Left forelimb (tissue), 1 donor: ENCODE measurements at places on chromosomes 3 and 15.

DNA sequence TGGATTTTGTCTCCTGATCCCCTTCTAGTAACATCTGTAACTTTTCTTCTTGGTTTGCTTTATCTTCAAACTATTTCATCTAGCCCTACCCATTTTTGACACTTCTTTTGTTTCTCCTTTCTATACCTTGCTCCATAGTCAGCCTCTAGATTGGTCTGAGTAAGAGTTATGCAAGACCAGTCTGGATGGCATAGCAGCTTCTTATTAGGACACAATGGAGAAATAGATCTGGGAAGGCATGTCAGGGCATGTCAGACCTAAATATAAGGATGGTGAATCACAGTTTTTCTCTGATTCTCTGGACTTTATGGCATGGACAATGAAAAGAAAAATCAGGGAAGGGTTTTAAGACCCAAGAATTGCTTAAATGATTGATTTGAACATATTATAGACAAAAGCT lies 452.5 kb downstream of the RAP2B start:
- no peak for DNase-seq

DNA sequence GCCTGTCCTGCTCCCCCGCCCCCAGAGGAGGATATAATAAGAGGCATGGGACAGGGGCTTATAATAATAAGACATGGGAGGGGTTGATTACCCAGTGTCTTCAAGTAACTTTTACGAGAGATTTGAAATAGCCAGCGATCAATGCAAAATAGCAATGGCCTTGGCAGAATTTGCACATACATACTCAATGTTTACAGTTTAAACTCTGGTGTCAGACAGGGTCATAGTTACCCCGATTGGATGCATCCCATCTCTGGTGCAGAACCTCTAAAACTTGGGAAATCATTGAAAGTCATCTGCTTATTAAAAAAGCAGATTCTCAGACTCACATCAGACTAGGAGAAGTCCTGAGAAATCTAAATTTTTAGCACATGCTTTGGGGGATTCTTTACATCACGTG lies 61.0 kb downstream of the TRAK1 start:
- DNase-seq, result no peak

DNA sequence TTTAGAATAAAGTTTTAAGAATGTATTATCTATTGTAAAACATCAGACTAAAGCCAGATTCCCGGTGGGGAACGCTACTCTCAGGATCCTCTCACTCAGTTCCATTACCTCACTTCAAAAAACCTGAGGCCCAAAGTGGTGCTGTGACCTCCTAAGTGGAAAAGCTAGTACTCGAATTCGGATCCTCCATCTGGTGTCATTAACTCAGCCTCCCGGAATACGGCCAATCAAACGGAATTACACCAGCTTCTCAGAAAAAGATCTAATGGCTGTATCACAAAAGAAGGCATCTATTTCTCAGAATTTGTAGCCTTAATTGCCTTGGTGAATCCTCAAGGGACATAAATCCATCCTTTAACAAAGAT lies 627 bp downstream of the ACAD11 start:
- no peak for DNase-seq

DNA sequence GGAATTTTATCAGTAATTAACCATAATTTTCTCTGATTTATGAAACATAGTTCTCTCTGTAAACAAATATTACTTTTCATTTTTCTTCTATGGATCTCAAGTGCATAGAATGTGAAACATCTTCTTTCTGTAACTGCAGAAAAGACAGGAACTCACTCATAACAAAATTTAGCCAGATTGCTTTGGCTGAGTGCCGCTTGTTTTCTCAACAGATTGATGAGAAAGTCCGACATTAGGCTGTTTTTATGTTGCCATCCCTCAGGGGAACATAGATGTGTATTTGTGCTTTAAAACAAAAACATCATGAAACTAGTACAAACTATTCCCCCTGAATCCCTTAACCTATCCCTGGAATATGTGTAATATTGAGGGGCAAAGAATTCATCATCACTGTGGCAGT lies 154.2 kb downstream of the B3GALNT1 start:
- no peak for DNase-seq

DNA sequence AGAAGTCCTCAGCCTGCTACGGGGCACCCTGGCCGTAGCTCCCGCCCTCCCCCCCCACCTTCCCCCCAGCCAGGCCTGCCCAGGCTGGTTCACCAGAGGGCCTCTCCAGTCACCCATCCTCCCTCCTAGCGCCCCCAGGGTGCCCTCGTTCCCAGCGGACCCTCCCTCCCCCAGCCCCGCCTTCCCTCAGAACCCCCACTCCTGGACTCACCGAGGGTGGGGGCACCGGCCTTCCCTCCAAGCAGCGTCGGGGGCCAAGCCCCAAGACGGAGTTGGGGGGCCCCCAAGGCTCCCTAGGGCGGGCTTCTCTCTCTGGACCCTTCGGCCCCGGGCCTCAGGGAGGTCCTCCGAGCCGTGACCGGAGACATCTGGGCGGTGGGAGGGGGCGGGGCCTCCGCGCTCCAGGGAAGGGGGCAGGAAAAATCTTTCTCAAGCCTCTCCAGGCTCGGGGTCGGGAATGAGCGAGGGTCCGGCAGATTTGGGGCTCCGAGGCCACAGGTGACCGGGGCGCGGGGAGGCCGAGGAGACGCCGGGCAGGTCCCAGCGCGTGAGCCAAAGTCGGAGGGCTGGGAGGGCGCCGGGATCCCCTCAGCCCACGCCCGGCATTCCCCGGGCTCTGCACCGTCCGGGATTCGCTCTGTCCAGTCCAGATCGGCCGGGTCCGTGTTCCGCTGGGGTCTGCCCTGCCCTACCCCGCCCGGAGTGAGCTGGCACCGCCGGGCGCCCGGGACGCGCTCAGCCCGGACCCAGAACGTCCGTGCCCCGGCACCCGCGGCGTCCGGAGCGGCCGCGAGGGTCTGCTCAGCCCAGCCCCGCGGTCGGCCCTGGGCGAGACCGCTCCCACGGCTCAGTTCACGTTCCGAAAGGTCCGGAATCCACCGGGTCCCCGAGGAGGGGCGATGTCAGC lies 999 bp downstream of the INSYN1 start:
- DNase-seq, result no peak

DNA sequence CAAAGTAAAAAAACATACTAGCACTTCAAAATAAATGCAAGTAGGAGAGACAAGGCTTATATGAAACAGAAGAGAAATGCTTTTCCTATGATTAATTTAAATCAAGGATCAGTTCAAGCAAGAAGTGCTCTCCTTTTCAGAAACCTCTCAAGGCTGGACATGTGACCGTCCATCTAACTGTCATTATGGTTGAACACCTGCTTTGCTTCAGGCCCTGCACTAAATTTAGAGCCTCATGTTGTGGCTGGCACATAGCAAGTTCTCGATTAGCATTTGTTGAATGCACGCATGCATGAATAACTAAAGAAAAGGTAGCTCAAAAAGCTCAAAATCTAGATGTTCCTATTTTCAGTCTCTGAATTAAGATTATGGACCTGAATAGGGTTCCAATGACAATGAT lies 82.0 kb downstream of the SV2B start:
- no peak for DNase-seq

- no peak for DNase-seq
Observed at GRCh38 chr3:31234145-31234544, 298.6 kb upstream of the STT3B start.

- no peak for DNase-seq
Observed at GRCh38 chr3:37475435-37475834, 301.1 kb upstream of the LRRFIP2 start.

DNA sequence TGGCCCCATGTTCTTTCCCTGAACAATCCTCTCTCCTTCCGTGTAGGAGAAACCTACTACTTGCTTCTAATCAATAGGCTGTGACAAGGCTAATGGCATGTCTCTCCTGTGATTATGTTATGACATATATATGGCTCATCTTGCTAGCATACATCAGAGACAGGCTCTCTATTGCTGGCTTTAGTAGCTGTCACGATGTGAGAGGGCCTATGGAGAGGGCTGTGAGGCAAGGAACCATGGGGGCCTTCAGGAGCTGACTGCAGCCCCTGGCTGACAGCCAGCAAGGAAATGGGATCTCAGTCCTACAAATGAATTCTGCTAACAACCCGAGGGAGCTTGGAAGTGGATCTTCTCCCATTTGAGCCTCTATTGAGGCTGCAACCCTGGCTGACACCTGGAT lies 96.3 kb downstream of the EOMES start:
- no peak for DNase-seq

DNA sequence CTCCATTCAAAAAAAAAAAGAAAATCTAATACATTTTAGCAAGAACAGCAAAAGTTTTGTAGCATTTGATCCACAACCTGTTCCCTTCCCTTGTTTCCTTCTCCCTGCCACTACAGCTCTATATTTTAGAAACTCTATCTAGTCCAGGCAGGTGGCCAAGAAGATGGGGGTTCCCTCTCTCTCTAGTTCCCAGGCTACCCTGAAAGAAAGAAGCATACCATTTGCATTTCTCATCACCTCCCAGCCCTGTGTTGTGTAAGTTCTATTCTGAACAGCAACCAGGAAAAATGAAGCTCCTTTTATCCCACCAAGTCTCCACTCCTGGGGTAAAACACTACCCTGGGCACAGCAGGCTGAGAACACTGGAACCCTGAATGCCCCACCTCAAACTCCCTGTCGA lies 100.0 kb downstream of the PCCB start:
- no peak for DNase-seq

GRCh38 chr3:142282503-142282902 lies 57.1 kb upstream of the GK5 start:
- DNase-seq, result no peak

DNA sequence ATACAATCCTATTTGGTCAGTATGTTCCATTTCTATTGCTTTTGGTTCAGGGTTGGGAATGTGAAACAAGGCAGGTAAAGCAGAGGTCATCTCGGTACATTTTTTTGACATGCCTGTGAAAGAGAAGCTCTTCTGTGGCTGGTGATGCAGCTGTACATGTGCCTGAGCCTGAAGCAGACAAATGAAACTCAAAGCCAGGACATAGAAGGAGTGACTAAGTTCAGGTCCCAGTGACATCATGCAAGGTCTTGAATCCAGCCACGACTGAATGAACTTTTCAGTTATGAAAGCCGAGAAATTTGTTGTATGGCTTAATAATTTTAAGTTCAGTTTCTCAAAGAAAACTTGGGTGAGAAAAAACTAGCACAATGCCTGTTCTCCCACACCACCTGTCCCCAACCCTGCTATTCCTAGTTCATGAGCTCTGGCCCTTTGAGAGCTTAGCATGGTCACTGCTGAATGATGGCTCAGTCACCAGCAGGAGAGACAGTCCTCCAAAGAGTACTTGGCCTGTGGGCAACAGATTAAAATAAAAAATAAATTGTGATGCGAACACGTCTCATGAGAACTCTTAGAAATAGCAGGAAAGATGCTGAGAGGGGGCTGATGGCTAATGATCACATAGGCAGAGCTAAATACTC lies 600.2 kb upstream of the GRM7 start:
- no peak for DNase-seq

GRCh38 chr3:61221759-61222362 lies 29.4 kb downstream of the FHIT start:
- no peak for DNase-seq

- DNase-seq, result no peak
Observed at GRCh38 chr15:63357061-63357460, 24.6 kb downstream of the CA12 start.

GRCh38 chr3:143875546-143875945 lies 27.3 kb upstream of the SLC9A9 start:
- DNase-seq, result no peak

- DNase-seq, result no peak
Observed at GRCh38 chr3:10357592-10358308, 36.8 kb upstream of the SEC13 start.

DNA sequence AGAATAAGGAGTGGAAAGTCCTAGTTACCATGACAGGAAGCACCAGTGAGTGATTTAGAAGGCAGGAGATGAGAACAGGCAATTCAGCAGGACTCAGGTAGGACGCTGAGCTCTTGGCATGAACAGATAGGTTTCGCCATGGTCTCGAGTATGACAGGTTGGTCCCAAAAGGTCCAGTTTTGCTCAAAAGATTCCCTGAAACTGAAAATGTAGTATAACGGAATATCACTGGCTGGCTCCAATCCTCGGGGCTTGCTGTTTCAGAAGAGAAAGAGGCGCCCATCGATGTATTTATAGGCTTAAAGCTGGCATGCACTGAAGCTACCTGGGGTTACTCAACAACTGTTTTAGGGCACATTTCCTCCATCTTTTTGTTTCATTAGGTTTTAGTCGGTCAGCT lies 59.2 kb downstream of the SRGAP3 start:
- no peak for DNase-seq

DNA sequence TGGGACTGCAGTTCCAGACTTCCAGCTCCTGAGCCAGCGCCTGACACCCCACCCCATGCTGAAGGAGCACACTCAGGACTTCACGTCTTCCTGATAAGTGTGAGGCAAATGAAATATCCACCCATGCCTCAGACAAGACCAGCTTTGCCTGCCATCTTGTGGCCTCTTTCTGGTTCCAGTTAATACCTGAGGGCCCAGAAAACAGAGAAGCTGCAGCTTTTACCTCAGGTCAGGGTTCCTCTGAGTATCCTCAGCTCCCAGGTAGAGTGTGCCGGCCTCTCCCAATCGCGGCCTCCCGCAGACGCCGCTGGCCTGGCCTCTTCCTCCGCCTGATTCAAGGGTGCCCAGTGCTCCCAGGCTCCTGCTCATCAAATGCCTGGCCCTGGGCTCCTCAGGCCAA lies 5.1 kb upstream of the KLHL6 start:
- DNase-seq, result no peak

DNA sequence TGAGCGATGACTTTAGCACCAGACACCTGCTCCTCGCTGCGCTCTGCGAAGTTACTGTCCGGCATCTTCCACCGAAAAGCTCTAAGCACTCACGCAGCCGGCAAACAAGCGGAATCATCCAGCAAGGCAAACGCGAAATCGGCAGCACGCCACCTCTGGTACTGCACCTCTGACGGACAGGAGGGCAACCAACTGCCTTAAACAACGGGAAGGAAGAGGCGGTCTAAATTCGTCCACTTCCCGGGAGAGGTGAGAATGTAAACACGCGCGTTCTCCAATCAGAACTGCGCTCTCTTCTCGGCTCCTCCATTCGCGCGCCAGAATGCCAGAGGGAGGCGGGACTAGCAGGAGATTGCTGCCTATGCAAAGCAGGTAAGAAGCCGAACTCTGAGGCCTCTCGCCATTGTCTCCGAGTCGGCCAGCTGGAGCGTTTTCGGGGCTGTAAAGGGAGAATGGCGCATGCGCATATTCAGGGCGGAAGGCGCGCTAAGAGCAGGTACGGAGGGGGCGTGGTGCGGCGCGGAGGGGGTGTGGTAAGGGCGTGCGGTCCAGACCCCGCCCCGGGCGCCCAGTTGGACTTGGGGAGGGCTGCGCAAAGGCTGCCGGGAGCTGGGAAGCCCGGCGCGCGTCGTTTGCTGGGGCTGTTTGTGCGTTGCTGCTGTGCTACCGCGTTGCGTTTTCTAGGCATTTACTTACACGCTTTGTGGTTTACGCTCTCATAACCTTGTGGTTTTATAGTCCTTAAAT lies at the start of the genes BTD and HACL1:
Gene BTD (plus strand): TSS at position 347 of the 747 bp plus-strand sequence. CDS start 33,695 bp downstream, outside the sequence.
Gene HACL1 (minus strand): TSS at position 171 of the 747 bp plus-strand sequence. CDS start 106 bp downstream, at position 65.
- DNase-seq, result peak; percentile 98
